ENCODE measurements at places on chromosomes 4 and X.

DNA sequence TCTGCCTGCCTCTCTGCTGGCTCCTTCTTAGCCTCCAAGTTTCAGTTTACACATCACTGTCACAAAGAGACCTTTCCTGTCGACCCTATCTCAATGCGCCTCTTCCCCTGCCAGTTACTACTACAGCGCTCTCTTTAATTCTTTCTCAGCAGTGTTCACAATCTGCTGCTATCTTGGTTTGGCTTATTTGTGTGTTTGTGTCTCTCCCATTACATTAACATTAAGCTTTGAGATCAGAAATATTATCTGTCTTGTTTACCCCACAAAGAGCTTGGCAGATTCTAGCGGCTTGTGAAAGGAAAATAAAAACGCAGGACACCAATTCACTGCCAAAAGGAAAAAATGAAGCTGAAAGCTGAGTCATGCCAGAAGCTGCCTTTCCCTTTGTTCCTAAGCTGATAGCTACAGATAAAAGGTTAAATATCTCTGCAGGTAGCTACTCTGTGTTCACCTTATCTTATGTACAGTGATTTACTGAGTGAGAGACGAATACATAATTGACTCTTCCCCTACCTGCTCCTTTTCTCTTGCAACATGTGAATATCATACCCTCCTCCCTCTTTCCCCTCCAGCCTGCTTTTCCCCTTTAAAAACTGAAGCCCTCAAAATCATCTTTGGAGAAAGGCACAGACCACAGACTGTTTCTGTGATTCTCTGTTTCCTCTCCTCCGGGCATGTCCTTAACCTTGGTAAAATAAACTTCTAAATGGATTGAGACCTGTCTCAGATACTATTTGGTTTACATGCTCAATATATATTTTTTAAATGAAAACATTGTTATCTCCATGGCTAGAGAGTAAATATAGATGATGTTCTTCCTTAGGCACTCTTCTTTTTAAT lies 19.3 kb upstream of the SLC9A7 start:
- no peak for DNase-seq

DNA sequence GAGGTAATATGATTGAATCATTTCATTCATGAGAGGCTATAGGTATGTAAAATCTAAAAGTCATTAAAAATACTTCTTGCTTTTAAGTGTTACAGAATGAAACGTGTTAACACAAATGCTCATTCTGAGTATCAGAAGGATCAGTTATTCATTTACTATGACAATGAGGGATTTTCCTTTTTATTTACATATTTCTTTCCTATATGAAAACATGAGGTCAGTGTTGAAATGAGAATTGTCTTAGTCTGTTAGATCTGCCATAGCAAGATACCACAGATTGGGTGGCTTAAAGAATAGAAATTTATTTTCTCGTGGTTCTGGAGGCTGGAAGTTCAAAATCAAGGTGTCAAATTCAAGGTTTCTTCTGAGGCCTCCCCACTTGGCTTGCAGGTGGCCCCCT lies 181.2 kb downstream of the ARHGAP10 start:
- DNase-seq: no peak

GRCh38 chrX:109890300-109890699 lies 112.6 kb upstream of the TMEM164 start:
- DNase-seq: no peak

DNA sequence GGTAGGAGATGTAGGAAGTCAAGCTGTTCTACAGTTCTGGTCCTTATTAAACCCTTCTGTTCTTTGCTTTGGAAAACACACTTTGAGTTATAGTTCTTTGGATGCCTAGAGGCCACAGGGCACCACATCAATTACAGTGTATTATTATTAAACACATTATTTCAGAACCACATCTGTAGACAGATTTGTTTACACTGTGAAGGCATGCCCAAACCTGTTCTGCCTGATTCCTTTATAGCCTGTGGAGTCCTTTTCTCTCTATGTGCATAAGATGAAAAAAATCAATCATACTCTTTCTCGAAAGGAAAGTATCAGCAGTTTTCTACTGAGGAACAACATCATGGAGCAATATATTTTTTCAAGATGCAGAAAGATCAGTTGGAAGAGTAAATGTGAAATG lies 371.3 kb upstream of the INTU start:
- DNase-seq: no peak

- DNase-seq: no peak
These were observed 2.4 kb upstream of the MBNL3 start for GRCh38 chrX:132491191-132491590.

DNA sequence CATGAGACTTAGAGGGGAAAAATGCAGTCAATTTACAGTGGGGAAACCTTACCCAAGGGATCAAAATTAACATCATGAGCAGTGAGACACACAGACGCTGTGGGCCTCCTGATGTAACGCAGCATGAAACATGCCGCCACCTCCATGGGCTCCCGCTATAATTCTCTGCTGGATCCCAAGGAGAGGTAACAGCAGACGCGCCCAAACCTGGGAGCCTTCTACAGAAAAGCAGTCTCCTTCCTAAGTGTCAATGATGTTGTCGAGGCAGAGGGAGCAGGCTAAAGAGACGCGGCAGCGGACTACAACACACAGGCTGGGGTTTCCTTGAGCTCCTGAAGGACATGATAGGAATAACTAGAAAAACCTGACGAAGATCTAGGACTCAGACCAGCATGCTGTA lies 142.3 kb downstream of the AFAP1 start:
- no peak for DNase-seq

GRCh38 chrX:51889851-51890250 lies 3.6 kb upstream of the MAGED1 start:
- DNase-seq: no peak

All from hypothalamus (tissue), 51 donors.